Cerebellum (tissue), 4 donors: ENCODE measurements at places on chromosomes 5 and 9. TPM values are rescaled to one million over a fixed set of nuclear protein-coding genes. Genes with fewer than 3 reads are reported as not detected.

The NTNG2 gene
- 25.0 TPM for total RNA-seq

The HTR1A gene
- total RNA-seq: 5.0 TPM

The GPR150 gene
- not detected for total RNA-seq

The YTHDC2 gene
- total RNA-seq: 66.2 TPM

The ANKRD33B gene
- 6.9 TPM for total RNA-seq

The ASB6 gene
- total RNA-seq: 14.5 TPM

The IFNB1 gene
- not detected for total RNA-seq

The NR6A1 gene
- 2.9 TPM for total RNA-seq
